ENCODE measurements at places on chromosomes 7 and 10. TPM values are rescaled to one million over a fixed set of nuclear protein-coding genes. Genes with fewer than 3 reads are reported as not detected.

TRIM50 gene
- 0.14 TPM for polyA plus RNA-seq

RELN gene
- polyA plus RNA-seq = 3.8 TPM

GDF2 gene
- not detected for polyA plus RNA-seq

SLC26A3 gene
- 0.03 TPM for polyA plus RNA-seq

GRID1 gene
- polyA plus RNA-seq = 2.4 TPM

IFIT5 gene
- polyA plus RNA-seq = 12.3 TPM

KEL gene
- 0.18 TPM for polyA plus RNA-seq

C10orf53 gene
- polyA plus RNA-seq = not detected

PNLIPRP3 gene
- 0.27 TPM for polyA plus RNA-seq

ARHGAP12 gene
- 12.8 TPM for polyA plus RNA-seq

GPR26 gene
- polyA plus RNA-seq = not detected

DNA sequence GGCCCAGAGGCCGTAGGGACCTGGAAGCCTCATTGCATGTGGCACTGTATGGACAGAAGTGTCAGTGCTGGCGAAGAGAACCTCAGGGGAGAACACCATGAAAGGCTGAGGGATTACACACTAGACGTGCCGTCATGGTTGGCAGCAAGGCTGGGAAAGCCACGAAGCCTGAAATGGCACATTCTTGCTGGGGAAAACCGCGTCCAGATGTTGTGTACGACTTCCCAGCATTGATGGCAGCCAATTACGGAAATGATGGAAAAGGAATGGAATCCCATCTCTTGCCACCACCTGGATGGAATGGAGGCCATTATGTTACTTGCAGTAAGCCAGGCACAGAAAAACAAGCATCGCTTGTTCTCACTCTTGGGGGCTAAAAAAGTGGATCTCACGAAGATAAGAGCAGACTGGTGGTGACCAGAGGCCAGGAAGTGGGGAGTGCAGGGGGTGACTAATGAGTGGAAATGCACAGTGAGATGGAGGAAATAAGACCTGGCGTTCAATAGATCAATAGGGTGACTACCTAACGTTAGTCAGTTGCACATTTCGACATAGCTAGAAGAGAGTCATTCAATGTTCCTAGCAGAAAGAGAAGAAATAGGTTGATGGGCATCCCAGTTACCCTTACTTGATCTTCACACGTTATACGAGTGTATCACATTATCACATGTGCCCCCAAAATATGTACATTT lies 14.6 kb upstream of the PWWP2B start:
- DNase-seq = no peak

DNA sequence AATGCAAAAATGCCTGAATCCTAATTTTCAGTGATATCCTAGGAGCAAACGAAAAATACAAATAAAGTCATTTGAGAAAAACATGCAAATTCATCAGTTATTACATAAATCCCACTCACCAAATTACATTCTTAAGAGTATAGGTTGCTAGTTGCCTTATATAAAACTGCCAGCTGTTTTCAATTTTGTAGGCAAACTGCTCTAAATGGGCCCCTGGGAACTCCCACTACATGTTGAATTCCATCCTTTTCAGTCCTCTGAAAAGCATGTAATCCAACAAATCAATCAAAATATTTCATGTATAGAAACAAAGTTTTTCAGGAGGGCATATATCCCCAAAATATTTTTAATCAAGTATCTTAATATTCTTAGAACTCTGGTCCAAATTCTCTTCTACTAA lies 2.1 kb upstream of the JMJD1C start:
- DNase-seq = no peak

DNA sequence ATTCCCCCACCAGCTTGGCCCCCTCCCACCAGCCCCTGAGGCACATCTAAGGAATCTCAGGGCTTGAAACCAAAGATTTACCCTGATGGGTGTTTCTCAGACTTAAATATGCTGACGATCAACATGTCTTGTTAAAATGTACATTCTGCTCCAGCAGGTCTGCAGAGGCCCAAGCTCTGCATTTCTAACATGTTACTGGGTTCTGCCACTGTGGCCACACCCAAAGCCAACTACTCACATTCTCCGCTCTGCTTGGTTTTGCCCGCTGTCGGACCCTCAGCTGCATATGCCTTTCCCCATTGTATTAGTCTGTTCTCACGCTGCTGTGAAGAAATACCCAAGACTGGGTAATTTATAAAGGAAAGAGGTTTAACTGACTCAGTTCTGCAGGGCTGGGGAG lies 8.9 kb downstream of the PIP4K2A start:
- DNase-seq = no peak

DNA sequence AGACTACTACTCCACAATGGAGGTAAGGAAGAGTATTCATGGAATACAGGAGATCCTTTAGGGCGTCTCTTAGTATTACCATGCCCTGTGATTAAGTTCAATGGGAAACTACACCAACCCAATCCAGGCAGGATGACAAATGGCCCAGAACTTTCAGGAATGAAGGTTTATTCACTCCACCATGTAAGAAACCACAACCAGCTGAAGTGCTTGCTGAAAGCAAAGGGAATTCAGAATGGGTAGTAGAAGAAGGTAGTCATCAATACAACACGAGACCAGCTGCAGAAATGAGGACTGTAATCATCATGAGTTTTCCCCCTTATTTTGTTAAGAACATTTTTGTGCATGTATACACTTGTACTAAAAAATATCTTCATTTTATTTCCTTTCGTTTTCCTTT lies 76.6 kb downstream of the GPR37 start:
- DNase-seq = no peak

DNA sequence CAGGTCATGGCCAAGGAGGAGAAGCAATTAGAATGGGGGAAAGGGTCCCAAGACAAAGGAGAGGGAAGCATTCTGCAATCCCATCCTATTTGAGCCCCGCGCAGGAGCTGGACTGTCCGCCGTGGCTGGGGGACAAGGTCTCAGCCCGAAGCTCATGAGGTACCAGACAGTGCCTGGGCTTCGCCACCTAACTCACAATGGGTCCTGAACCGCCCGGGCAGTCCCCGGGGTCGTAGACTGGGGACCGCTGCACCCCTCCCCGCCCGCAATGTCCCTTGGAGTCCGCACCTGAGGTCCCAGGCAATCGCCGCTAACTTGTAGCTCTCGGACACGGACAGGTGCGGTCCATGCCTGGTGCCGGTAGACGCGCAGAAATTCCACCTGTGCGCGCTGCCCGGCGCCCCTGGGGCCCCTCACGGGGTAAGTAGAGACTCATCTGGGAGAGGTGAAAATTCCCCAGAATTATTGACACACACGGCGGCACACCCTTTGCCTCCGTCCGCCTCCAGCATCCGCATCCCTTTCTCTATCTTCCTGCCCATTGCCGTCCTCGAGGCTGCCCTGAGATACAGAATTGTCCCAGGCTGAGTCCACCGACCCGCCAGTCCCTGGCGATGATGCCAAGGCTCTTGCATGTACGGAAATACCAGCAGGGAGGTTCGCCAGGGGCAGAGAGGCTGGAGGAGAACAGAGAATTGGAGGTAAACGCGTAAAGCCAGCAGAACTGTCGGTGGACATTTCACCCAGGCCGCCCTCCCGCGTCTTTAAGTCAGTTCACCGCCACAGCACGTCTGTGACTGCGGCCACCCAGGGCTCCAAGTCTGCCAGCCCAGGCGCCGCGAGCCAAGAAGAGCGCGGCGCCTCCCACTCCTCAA lies 1.8 kb downstream of the CHRM2 start:
- no peak for DNase-seq

GRCh38 chr7:122887198-122887597 lies 938 bp upstream of the CADPS2 start:
- DNase-seq = peak; percentile 14

DNA sequence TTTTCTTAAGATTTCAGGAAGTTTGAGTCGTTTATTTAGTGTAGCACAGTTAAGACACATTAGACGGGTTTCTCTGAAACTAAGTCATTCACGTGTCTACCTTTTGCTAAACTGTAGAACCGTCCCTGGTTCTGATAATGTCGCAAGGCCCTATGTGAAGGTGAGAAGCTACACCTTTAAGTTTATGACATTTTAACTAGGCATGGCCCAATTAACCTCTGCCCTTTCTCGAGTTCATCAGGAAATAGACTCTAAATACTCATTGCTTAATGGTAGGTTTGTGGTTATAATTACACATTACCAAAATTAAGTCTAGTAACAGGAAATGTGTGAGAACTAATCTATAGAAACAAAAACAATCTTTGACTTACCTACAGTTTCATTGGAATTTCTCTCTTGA lies 126.6 kb upstream of the FZD8 start:
- no peak for DNase-seq

GRCh38 chr7:16492513-16493062 lies 27.1 kb upstream of the SOSTDC1 start:
- no peak for DNase-seq

GRCh38 chr7:86975449-86975848 lies 84.0 kb downstream of the ELAPOR2 start:
- DNase-seq = no peak

DNA sequence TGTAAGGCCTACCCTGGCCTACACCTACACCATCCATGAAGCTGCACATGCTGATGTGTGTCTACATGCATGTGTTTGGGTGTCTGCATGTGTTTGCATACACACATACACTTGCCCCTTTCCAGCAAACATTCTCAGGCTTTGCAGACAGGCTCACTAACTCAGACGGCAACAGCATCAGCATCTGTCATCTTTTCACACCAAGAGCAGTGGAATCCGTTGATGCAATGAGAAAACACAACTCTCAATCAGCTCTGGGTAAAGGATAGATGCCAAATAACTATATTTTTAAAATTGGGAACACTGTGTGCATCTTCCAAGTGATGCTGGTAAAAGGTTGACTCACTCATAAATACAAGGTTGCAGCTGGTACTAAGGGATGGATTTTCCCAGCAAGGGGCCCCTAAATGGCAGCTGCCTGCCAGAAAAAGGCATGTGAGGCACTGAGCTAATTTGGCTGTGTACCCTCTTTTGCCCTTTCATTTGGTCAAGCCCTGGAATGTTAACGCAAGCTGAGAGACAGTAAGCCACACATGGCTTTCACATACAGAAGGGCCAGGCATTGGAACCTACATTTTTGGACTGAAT lies 296.3 kb upstream of the NPSR1 start:
- no peak for DNase-seq

GRCh38 chr7:93779115-93779514 lies 111.4 kb downstream of the TFPI2 start:
- DNase-seq = no peak

DNA sequence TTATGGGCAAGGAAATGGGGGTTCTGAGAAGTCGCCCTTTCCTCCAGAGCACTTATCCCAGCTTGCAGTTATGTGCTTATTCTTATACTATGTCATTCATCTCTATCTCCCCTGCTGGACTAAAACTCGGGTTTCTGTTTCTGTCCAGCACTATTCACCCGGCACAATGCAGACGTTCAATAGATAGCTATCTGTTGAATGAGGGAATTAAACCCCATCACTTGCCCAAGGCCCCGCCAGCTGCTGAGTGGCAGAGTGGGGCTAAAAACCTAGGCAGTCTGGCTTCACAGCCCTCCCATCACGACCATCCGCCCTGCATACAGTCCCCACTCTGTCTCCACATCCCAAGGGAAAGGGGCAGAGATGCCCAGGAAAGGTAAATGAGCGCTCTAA lies 5.4 kb downstream of the SLIT1 start:
- DNase-seq = no peak

- no peak for DNase-seq
Measured at GRCh38 chr7:24870766-24871165, 109.2 kb downstream of the OSBPL3 start.

DNA sequence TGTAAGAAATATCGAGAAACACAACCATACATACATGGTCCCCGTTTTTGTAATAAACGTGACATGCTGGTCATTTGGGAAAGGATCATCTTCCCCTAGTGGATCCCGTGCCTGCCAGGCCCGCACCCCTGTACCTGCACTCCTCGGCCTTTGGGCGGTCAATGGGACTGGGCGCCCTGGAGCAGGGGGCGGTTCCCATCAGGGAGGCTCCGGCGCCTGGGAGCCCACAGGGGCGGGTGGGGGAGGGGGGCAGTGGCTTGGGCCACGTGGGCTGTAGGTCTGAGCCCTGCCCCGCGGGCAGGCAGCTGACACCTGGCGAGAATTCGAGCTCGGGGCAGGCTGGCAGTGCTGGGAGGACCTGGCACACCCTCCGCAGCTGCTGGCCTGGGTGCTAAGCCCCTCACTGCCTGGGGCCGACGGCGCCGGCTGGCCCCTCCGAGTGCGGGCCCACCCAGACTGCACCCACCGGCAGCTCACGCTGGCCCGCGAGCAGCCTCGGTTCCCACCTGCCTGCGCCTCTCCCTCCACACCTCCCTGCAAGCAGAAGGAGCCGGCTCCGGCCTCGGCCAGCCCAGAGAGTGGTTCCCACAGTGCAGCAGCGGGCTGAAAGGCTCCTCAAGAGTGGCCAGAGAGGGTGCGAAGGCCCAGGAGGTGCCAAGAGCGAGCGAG lies 361.6 kb upstream of the GRM3 start:
- no peak for DNase-seq

GRCh38 chr7:73918926-73919693 lies 58.2 kb downstream of the TMEM270 start:
- DNase-seq = no peak

GRCh38 chr10:5805711-5806110 lies 7.5 kb downstream of the GDI2 start:
- DNase-seq = no peak

- DNase-seq = no peak
Measured at GRCh38 chr10:130392031-130392430, 255.8 kb downstream of the GLRX3 start.

GRCh38 chr7:142948603-142949002 lies 9.3 kb downstream of the LLCFC1 start:
- no peak for DNase-seq

GRCh38 chr7:119643558-119643957 lies 629.4 kb upstream of the KCND2 start:
- no peak for DNase-seq

GRCh38 chr7:79268730-79269129 lies 184.7 kb downstream of the MAGI2 start:
- DNase-seq = no peak

DNA sequence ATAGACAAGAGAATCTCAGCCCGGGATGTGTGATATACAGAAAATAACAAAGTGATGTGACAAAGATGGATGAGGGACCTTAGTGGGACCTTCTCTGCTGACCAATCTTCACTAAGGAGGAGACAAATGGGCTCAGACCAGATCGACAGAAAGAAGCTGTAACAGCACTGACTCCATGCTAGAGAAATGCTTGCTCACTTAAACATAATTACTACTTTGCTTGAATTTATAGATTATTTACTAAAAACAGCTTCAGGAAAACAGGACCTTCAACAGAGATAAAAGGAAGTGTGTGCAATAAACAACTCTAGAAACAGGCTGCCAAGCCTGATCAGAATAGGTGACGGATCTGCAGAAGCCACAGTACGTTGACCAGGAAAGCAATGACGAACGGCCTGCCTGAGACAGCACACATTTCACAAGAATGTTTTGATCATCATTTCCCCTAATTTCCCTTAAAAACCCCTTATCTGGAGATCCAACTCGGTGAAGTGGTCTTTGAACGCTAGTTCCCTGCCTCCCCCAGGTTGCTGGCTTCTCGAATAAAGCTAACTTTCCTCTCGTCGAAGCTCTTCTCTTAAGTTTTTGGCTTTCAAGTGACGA lies 98.4 kb upstream of the STEAP1B start:
- DNase-seq = no peak

GRCh38 chr10:124179308-124180043 lies 86.1 kb upstream of the CHST15 start:
- no peak for DNase-seq

Measured in urinary bladder (tissue), 4 donors.